ENCODE measurements at places on chromosomes 5 and 9. TPM values are rescaled to one million over a fixed set of nuclear protein-coding genes. Genes with fewer than 3 reads are reported as not detected.

Gene SPINK7
- total RNA-seq: not detected

Gene SLC6A18
- total RNA-seq: not detected

Gene SERINC5
- 5.6 TPM for total RNA-seq

Gene AKNA
- total RNA-seq: 4.5 TPM

Gene TMEM252
- total RNA-seq: not detected

Gene PCDHGA6
- 0.13 TPM for total RNA-seq

Gene CCDC69
- total RNA-seq: 1.5 TPM

Gene EQTN
- total RNA-seq: not detected

Gene HCN1
- not detected for total RNA-seq

Gene CDX1
- total RNA-seq: not detected

Gene FAM221B
- total RNA-seq: not detected

Gene PSAT1
- total RNA-seq: 183 TPM

Gene SV2C
- total RNA-seq: not detected

Gene PCDH12
- total RNA-seq: not detected

Gene TMEM174
- total RNA-seq: not detected

Gene C1QTNF3
- total RNA-seq: not detected

Gene OLFM1
- total RNA-seq: 11.7 TPM

Gene FOXD1
- 17.5 TPM for total RNA-seq

Gene SPATA31C1
- total RNA-seq: not detected

Gene WNT8A
- not detected for total RNA-seq

Gene NRARP
- total RNA-seq: 5.9 TPM

Gene ENC1
- total RNA-seq: 14.5 TPM

All from A549 treated with CpdA at 1 μM for 4 hours (cell line).